Islet precursor cell (in vitro differentiated cells): ENCODE measurements at places on chromosomes 2 and 18.

DNA sequence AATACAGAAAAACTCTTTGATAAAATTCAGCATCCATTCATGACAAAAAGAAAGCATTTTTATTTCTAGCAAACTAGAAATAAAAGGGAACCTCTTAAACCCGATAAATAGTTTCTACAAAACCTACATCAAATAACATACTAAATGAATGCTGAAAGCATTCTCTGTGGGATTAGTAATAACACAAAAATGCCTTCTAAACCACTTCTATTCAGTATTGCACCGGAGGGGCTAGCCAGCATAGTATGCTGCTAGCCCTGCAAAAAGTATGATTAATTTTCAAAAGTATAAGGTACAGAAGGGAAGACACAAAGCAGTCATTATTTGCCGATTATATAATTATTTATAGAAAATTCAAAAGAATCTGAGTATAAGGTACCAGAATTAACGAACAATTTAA lies 145.2 kb downstream of the DTNB start:
- no peak for DNase-seq

DNA sequence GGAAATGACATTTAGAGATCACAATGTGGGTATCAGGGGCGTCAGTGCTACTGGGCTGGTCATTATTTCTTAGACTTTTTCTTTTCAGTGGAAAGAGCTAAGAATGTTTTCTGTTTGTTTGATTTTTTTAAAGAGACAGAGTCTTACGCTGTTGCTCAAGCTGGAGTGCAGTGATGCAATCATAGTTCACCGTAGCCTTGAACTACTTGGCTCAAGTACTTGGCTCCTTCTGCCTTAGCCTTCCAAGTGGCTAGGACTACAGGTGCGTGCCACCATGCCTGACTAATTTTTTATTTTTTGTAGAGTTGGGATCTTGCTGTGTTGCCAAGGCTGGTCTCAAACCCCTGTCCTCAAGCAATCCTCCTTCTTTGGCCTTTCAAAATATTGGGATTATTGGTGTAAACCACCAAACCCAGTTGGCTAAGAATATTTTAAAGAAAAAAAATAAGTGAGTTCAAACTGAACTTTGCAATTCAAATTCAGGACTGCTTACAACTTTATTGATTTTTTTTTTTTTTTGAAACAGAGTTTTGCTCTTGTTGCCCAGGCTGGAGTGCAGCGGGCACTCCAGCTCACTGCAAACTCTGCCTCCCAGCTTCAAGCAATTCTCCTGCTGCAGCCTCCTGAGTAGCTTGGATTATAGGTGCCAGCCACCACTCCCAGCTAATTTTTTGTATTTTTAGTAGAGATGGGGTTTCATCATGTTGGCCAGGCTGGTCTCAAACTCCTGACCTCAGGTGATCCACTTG lies 154.2 kb downstream of the MIB1 start:
- DNase-seq, result no peak

DNA sequence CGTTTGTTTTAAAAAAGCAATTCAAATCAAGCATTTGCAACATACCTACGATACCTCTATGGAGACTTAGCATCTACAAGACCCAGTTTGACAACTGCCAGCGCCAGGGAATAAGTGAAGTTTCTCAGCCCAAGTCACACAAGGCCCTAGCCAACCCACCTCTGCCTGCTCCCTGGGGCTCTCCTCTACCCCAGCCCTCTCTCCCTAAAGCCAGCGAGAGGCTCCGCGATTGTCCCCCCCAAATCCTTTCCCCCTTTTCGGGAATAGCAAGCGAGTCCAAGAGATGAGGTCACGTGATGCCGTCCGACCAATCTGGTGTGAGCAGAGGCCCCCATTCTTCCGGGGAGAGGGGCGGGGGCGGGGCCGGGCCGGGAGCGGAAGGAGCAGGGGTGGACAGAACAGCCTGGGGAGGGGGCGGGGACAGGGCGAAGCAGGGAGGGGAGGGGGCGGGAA lies 102.2 kb upstream of the RAB6C start:
- DNase-seq, result peak; percentile 97

DNA sequence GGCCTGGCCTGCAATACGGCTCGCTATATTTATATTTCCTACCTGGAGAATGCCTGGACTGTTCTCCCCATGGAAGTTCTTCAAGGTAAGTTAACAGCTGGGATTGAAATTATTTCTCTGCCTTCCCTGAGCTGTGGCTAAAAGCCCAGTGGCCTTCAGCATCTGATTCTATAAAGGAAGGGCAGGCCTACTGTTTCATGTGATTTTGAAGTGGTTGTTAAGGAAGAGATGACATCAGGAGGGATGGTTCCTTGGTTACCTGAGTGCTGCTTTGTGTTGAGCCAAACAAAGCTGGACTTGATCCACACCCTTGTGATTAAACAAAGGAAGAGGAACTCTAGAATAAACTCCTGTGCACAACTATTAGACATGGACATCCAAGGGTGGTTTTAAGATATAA lies 61.6 kb downstream of the MFSD6 start:
- no peak for DNase-seq

DNA sequence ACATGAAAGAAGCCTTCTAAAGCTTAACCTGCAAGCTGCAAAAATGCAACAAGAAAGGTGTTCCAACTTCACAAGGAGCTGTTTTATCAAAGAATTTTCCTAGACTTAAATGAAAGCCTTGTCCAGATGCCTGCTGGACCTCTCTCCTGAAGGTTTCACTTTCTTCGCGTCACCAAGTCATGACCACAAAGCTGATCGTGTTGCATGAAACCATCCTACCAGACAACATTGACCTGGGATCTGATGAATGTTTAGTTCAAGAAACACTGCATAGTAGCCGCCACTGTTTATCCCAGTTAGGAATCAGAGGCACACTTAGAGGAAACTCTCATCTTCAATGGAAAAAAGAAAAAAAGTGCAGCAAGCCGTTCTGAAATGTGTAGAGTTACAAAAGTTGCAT lies 26.9 kb downstream of the PAX3 start:
- DNase-seq, result no peak

- DNase-seq, result no peak
These were observed 177.9 kb downstream of the TPGS2 start for GRCh38 chr18:36650906-36651305.

- DNase-seq, result no peak
These were observed 5.1 kb downstream of the TIMM21 start for GRCh38 chr18:74153377-74153776.

DNA sequence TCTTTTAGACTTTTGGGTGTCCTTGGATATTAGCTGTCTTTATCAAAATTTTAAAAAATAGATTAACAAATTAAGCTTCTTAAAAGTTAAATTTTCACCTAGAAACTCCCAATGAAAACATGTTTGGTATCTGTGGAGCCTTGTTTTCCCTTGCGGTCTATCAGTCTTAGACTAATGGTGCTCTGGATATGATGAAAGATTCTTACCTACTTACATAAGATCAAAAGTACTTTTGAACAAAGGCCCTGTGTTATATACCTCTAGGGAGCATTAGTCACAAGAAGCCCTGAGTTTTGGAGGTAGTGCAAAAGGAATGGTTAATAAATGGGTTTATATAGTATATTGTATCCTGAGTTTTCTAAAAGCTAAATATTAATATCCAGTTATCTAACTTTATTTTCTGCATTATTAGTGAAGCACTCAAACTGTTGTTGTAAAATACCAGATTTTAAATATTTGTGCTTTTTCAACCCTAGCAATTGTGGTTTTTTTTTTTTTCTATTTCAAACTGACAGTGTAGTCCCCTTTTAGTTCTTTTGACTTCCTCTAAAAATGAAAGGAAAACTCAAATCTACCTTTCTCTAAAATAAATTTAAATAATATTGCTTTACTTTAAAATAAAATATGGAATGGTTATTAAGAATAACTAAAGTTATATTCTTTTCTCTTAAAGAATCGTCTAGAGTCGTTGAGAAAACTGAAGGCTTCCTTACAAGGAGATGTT lies 18.1 kb downstream of the NDC80 start:
- no peak for DNase-seq

GRCh38 chr18:34838669-34839068 lies 128.6 kb downstream of the DTNA start:
- DNase-seq, result no peak

GRCh38 chr18:39713961-39714360 lies 2148.4 kb upstream of the CELF4 start:
- no peak for DNase-seq

DNA sequence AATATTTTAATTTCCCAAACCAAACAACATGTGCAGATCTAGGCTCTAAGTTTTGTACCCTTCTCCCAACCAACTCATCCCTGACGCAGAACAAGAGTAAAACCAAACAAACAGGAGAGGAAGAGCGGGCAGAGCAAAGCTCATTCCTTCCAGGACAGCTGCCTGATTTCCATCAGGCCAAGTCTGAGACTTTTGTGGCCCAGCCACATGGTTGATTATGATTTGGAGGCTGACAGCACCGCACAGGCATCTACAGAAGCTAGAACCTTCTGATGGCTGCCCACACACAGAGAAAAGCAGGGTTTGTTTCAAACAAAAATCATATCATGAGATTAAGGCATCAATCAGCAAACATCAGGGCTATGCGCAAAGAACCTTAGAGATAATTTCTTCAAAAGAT lies 262.6 kb downstream of the TNS1 start:
- DNase-seq, result peak; percentile 7

DNA sequence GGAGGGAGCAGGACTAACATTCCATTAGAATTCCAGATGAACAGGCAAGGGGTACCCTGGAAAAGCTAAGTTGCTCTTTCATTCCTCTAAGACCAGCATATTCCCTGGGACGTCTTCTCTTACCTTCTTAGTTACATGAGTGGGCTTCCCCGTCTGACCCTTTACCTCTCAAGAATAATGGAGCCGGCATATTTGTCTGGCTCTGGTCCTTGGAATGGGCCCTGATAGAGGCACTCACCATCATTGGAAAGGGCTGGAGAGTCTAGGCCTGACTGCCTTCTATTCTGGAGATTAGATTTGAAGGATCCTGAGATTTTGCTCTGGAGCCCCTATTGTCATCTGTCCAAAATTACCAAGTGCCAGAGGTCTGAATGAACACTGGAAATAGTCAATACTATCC lies 347.5 kb downstream of the MYCN start:
- no peak for DNase-seq
